ENCODE measurements at places on chromosomes 12 and 14.

- DNase-seq: no peak
Measured at GRCh38 chr12:93466625-93467350, 526 bp upstream of the MRPL42 start.

DNA sequence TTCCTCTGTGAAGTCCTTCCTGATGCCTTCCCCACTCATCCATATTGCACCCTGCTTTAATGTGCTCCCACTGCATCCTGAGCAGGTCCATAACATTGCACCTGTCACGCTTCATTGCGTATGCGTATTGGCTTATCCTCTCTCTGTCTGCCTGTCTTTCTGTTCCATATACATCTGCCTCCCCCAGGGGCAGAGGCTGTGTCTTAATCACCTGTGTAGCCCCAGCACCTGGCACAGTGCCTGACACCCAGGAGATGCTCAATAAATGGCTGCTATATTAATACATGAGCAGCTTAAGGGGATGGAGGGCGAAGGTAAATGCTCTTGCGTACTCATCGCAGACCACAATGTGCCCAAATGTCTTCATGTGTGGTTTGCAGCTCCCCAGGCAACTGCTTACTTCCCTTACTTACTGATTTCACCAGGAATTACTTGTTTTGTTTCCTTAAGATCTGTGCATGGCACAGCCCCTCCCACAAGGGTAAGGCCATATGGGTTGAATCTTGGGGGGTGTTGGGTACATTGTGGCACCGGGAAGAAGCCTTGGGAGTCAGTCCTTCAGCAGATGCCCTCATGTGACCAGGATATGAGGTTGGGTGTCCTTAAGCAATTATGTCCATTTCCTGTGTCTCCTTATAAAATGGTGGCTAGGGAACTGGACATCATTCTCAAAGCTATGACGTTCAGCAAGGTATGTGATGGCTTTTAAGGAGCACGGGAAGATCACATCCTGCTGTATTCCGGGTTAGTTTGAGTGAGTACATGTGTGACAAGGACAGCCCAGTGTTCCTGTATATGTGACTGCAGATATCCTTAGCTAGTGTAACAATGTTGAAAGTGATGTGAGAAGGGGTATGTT lies 848 bp upstream of the CPNE6 start:
- no peak for DNase-seq

DNA sequence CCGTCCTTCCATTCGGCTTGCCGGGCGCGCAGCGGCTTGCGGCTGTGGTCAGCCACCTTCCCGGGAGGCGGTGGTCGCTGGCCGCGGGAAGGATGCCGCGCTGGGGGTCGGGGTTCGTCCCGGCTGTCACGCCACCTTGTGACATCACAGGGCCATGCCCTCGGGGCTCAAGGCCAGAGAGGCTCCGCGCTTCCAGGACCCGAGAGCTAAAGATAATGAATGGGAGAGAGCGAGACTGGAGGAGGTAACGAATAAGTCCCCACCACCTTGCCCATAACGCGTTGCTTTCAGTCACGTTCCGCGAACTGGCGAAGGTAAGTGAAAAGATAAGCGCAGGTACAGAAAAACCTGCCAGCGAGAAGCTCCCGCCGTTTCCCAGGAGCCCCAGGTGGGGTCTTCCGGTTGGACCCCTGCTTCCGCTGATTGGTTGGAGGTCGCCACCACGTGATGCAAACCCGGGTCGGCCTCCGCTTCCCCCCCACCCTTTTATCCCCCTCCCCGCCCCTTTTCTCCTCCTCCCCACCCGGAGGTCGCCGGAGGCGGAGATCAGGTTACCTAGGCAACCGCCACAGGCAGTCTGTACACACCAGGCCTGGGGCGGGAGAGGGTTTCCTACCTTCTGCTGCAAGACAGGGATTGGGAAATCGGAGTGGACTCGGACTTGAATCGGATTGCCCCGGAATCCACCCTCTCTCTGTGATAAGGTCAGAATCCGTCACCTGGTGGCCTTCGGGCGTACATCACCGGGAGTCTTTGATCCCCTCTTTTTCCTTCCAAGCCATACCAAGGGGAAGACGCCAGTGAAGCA lies at the start of gene LRRC9:
LRRC9 (plus strand) TSS at position 575 of the 808 bp plus-strand sequence.
- DNase-seq: no peak

DNA sequence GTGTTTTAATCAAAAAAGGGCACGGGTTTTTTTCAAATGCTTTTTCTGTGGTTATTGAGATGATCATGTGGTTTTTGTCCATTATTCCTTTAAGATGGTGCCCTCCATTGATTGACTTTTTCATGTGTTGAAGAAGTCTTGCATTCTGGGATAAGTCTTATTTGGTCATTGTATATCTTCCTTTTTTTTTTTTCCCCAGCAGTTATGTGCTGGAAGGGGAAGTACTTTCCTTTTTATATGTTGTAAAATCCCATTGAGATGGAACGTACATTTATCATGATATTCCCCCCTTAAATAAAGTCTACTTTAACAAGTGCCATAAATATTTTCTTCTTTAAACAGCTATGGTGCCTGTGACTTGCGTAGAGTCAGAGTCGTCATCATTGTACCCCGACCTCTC lies 24.8 kb upstream of the MUCL1 start:
- no peak for DNase-seq

GRCh38 chr14:35368583-35369392 lies 35.8 kb downstream of the NFKBIA start:
- no peak for DNase-seq

DNA sequence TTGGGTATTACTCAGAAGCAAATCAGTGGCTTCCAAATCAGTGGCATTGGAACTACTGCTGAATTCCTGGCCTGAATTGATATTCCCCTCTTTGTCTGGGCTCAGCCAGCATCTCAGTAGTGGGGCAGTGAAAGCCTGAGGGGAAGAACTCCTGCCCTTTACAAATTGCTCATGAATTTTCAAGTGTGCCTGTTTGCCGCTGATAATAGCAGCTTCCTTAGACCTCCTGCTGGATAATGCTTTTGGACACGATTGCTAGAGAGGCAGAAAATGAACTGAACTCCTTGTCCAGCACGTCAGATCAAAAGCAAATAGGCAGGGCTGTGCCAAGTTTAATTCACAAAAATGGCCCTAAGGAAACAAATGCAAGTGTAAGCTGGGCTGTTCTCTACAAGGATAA lies 91.3 kb upstream of the GZMB start:
- no peak for DNase-seq

DNA sequence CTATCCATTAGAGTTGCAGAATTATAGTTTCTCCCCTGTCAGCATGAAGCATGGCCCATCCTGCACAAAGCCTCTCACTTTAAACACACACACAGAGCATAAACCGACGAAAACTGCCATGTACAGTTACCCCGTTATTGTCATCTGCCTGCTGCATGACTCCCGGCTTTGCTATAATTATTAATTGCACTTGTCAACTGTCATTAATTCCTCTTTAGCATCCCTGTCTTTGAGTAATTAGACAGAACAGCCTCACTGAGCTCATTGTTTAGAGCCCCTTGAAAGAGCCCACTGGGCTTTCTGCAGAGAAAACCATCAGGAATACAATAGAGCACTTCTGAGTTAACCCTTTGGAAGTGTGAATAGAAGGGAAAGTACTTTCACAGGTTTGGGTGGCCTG lies 307.2 kb upstream of the SOX5 start:
- no peak for DNase-seq

GRCh38 chr12:89200217-89200616 lies 152.1 kb downstream of the DUSP6 start:
- no peak for DNase-seq

- DNase-seq: peak; percentile 62
Measured at GRCh38 chr12:119988472-119989360, at the start of gene BICDL1. Gene BICDL1 (plus strand): TSS chr12:119989236. CDS start chr12:119989869, 633 bp downstream.

DNA sequence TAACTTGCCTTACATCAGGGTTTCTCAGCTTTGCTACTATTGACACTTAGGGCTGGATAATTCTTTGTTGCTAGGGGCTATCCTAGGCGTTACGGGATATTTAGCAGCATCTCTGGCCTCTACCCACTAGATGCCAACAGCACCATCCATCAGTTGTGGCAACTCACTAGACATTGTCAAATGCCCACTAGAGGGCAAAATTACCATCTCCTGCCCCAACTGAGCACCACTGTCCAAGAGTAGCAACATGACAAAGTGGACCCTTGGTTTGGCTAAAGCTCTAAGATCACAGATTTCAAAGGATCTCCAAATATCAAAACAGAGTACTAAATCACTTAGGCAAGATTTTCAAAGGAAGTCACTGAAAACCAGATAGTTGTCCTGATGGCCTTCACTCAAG lies 251.7 kb upstream of the TBX3 start:
- DNase-seq: no peak

GRCh38 chr12:19909418-19909817 lies 458.9 kb upstream of the PDE3A start:
- no peak for DNase-seq

DNA sequence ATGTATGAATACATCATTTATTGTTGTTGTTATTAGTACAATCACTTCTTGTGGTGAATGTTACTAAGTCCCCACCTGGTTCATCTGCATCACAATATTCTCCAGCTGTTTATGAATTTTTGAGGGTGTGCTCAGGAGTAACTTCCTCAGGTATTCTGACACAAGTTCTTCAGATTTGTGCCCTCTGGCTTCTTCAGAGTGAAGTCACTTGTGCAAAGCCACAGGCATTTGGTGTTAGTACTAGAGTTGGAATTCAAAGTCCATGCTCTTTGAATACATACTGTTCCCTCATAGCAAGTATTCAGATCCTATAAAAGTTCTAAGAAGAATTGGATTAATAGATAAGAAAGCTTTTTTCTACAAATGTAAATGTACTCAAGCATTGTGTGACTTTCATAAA lies 150.3 kb upstream of the AVPR1A start:
- DNase-seq: no peak

GRCh38 chr12:82097438-82097837 lies 260.7 kb downstream of the CCDC59 start:
- no peak for DNase-seq

DNA sequence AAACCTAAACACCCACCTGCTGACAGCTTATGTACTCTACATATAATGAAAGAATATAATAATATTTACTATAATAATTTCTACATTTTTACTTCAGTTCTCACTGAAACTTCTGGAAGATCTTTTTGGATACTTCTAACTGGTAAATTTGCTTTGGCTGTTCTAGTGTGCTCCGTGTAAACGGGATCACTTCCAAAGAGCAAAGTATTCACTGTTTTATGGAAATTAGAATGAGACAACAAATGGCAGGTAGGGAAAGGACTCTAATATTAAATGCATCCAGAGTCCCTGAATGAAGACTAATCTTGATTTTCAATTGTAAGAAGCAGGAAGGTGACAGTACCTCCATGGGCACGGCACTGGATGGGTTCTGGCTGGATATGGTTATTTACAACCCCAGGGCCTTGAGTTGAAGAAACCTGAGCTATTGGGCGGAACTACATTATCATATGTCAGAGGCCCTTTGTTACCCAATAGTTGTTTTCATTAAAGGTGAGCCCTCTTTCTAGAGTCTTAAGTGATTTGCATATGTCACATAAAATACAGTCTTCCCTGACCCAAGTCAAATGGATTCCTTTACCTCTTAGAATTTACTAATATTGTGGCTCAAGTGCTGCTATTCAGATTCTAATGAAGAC lies 10.7 kb downstream of the ERP29 start:
- no peak for DNase-seq

DNA sequence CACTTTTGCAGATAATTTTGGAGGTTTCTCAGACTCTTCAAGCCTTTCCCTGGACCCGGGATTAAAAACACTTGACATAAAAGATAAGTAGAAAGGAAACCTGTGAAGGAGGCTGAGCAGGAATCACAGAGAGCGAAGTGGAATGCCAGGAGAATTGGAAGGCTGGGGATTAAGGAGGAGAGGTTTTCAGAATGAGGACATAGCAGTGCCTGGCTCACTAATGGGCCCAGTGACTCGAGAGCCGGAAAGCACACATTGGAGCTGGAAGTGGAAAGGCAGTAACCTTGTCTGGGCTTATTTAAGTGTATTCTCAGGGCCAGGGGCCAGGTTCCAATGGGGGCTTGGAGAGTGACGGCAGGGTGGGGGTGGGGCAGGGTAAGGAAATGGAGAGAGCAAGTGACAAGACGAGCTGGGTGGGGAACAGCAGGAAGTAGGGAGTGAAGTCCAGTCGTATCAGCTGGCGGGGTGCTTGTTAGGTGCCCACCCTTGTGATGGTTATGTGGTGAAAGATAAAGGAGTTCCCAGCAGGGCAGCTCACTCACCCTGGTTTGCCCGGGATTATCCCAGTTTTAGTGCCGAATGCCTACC lies 13.1 kb downstream of the EVL start:
- no peak for DNase-seq

GRCh38 chr14:30928462-30928861 lies 54.1 kb downstream of the COCH start:
- DNase-seq: no peak

- DNase-seq: no peak
Measured at GRCh38 chr12:127640181-127640886, 626.6 kb upstream of the TMEM132C start.

GRCh38 chr14:38079268-38079667 lies 128.4 kb upstream of the SSTR1 start:
- peak; percentile 16 for DNase-seq

GRCh38 chr12:105658389-105658788 lies 327.9 kb downstream of the C12orf75 start:
- DNase-seq: no peak

DNA sequence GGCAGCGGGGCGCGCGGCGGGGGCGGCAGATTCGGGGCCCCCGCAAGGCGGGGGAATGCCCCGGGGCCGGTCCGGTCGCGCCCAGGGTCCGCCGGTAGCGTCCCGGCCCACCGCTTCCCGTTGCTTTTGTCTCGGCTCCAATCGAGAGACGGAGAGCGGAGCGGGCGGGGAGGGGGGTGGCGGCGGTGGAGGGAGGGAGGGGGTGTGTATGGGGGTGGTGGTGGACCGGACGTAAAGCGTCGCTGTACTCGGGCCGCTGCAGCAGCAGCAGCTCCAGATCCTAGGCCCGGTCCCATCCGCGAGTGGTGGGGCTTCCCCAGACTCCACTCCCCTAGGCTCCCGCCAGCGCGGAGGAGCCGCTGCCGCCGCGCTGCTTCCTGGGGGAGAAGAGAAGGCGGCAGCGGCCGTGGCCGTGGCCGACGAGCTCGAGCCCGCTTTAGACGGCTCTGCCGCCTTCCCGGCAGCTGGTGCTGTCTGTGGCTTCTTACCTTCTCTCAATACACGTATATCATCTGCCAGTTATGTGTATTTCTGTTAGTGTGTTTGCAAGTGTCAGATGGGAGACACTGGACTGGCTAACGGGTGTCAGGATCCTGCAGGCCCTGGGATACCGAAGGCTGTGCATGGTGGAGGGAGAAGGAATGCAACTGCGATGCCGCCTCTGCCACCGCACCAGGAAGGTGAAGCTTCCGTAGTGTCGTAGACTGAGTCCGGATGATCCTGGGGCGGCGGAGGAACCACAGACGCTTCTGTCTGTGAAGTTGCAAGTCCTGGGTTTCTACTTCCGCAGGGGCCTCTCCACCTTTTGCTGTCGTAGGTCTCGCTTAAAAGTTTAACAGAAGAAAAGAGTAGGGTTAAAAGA lies 508 bp downstream of the CNOT2 start:
- DNase-seq: peak; percentile 70

GRCh38 chr14:70821584-70822529 lies 12.5 kb upstream of the MAP3K9 start:
- DNase-seq: peak; percentile 63

DNA sequence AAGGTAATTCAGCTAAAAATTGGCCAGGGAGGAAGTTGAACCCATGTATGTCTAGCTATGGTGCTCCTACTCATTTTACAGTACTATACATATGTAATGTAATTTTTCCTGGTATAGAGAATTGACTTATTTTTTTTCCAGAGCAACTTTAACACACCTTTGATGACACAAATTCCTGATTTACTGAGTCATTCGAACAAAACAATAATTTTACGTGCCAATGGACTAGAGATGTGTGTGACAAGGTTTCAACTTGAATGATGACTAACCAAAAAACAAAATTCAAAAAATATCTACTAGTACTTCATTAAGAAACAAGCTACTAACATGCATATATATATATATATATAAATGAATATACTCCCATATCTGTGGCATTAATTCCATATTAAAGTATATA lies 180.5 kb downstream of the KITLG start:
- no peak for DNase-seq
